ENCODE measurements at places on chromosomes 6 and 20.

DNA sequence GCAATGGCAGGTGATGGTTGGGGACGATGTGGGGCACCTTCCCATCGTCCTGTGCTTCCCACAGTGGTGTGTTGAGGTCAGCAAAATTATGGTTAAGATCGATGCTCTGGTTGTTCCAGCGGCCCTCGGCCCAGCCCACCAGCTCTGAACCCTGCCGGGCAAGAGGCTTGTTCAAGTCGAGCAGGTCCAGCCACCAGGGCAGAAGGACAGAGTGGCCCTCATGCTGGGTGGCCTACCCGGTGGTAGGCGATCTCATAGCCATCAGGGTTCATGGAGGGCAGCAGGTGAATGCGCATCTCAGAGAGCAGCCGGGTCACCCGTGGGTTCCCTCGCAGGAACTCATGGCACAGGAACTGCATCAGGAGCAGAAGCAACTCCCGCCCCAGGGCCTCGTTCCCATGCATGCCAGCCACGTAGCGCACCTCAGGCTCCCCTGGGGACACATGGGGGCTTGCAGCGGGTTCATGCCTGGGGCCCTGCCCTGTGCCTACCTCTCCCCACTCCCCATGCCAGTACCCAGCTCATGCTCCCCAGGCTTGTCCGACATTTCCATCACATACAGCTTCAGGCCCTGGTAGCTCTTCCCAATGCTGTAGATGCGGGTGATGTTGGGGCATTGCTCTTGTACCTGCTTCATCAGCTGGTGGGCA lies 4.3 kb downstream of the CPXM1 start:
- DNase-seq, result no peak

DNA sequence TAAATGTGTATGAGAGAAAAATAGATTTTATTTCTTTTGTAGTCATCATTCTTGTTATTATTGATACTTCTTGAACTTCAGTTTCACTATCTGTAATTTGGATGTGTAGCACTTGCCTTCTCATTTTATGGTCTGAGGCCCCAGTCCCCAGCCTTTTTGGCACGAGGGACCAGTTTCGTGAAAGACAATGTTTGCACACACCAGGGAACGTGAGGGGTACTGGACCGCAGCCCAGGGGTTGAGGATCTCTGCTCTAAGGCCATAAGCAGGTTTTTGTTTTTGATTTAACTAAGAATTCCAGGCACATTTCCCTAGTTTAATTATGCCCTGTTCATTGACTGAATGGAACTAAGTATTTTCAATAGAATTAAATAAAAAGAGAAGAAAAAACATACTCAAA lies 261.5 kb downstream of the BMP2 start:
- DNase-seq, result no peak

DNA sequence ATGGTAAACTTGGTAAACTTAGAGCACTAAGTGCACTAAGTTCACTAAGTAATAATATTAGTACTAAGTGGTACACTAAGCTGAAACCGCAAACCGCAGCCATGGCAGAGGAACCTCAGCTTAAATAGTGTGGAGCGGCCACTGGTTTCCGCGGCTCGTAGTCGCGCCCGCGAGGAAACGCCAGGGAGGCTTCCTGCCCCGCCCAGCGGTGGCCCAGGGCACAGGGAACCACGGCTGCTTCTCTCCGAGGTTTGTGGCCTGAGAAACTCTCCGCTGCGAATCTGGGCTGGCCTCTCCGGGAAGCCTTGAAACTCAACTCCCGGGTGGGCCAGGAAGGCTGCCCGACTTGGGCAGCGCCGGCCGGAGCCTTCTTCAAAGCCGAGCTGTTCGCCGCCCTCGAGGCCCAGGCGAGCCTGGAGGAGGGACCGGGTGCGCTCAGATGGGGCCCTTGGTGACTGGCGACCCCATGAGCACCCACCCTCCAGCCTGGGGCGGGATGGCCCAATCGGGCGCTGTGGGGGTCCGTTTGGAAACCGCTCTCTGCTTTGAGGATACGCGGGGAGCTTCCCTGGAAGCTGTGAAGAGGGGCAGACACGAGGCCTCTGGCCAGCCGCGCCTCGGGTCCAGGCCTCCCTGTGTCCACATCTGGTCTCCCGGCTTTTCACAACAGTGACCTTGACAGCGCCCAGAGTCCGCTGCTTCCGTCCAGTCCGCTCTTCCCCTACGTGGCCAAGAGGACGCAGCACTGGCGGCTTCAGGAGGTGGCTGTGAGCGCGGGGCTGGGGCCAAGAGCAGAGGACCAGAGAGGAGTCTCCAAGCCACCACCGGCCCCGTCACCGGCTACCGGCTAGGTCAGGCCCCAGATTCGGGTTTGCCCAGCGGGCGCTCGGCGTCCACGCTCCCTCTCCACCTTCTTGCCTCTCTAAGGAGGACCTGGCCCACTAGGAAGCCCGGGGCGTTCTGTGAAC lies 25.4 kb upstream of the HLA-E start:
- peak; percentile 78 for DNase-seq

- no peak for DNase-seq
These were observed 115.8 kb downstream of the MRPL14 start for GRCh38 chr6:44011350-44011920.

DNA sequence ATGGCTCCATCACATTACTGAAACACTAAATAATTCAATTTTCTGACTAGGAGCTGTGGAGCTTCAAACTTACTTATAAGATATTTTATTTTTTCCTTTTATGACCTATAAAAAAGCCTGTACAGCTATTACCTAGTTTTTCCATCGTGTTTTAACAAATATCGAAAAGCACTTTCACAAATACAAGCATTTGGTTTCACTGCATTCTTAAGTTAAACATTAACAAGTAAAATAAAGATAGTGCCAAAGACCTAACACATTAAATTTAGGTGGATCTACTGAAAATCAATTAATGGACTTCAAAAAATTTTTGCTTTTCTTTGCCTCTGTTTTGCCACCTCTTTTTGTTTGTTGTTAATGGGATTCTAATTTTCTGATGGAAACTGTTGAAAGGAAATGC lies 83.3 kb downstream of the EPM2A start:
- DNase-seq, result no peak

DNA sequence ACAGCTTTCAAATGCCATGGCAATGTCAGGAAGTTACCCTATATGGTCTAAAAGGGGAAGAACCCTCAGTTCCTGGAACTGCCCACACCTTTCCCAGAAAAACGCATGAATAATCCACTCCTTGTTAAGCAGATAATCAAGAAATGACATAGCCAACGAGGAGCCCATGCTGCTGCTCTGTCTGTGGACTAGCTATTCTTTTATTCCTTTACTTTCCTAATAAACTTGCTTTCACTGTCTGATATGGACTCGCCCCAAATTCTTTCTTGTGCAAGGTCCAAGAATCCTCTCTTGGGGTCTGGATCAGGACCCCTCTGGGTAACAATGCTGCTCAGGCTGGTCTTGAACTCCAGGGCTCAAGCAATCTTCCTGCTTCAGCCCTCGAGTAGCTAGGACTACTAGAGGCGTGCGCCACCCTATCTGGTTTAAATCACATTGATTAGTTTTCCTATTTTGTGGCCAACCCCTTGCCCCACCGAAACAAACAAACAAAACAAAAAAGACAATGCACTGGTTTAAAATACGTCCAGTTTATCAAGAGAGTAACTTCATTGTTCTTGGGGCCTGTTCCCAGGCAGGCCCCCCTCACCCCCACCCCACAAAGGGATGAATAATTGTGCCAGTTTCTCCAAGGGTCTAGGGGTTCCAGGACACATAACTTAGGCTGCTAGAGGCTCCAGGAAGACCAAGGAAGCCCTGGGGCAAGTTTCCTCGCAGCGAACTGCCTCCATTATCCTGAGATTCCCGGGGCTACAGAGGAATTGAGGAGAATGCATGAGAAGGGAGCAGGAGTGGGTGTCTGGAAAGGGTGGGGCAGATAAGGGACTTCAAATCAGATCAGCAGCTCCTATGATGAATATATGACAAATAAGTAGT lies 10.1 kb upstream of the AKAP12 start:
- DNase-seq, result no peak

DNA sequence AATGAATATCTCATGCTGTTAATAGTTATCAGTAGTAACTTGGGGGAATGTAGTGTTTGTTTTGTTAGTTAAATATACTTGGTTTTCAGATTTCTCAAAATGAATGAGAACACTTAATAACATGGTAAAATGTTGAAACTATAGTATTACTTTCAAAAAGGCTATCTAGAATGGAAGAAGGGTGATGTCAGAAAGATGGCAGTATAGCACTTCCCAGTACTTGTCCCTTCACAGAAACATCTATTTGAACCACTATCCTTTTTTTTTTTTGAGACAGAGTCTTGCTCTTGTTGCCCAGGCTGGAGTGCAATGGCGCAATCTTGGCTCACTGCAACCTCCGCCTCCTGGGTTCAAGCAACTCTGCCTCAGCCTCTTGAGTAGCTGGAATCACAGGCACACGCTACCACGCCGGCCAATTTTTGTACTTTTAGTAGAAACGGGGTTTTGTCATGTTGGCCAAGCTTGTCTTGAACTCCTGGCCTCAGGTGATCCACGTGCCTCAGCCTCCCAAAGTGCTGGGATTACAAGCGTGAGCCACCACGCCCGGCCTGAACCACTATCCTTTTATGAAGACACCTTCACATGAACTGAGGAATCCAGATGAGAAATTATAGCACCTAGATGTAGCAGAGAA lies 4.7 kb upstream of the ECHDC1 start:
- DNase-seq, result no peak

DNA sequence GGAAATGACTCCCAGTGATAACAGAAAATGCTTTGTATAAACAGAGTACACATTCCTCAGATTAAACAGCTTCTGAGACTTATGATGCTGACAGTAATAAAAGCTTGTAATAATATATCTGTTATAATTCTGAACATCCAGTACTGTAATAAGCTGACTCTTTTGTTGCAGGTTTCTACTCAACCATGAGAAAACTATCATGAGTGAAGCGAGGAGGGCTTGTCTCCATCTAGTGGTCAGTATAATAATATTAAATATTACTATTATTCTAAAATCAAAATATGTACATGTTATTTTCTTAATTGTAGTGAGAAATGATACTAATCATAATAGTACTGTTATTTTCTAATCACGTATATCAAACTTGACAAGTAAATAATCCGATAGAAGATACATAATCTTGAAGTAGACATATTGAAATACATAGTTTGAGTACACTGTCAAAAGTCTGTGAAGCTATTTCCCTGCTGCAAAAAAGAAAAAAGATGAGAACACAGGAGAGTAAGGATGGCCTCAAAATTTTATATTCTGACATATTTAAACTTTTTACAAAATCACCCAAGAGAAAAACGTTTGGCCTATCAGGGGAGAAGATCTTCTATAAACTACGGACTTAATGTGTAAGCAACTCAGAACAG lies 183.1 kb downstream of the MOXD1 start:
- DNase-seq, result no peak

DNA sequence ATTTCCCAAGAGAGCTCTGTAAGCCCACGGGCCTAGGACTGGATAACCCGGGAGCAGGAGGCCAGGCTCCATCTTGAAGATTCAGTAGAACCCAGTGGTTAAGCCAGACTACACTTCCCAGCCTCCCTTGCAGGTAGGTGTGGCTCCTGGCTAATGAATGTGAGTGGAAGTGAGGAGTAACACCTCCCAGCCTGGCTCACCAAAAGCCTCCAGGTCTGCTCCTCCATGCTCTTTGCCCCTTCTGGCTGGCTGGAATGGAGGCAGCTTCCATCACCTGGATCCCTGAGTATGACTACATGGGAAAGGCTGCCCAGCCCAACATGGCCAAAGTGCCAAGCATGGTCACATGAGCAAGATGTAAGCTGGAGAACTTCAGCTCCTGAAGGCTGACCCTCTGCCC lies 9.7 kb downstream of the LRRN4 start:
- DNase-seq, result no peak

GRCh38 chr20:63049191-63049518 lies 42.4 kb upstream of the BHLHE23 start:
- DNase-seq, result no peak
